Activated CD4-positive, alpha-beta T cell treated with anti-CD3 and anti-CD28 coated beads, Interleukin-2, amount 50 U/mL, for 1 hour (primary cell): ENCODE measurements at places on chromosomes 7 and 10.

DNA sequence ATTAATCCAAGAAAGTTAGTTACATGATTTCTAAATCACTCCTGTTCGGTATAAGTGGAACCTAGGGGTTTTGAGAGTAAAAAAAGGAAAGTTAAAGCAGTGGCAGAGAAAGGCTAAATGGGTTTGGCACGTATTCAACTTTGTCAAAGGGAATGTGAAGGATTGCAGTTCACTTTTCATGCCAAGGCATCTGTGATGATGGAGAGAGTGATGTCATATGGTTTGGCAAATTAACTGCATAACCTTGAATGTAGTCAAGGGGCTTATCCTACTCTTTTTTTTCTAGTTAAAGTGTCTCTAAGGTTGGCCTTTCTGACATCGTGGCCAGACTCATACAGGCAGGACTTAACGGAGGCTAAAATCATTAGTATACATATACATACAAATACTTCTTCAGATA, 277.8 kb downstream of the EXOC4 start:
- no peak for DNase-seq

- no peak for DNase-seq
Observed at GRCh38 chr10:23376229-23376655, 31.6 kb upstream of the C10orf67 start.

DNA sequence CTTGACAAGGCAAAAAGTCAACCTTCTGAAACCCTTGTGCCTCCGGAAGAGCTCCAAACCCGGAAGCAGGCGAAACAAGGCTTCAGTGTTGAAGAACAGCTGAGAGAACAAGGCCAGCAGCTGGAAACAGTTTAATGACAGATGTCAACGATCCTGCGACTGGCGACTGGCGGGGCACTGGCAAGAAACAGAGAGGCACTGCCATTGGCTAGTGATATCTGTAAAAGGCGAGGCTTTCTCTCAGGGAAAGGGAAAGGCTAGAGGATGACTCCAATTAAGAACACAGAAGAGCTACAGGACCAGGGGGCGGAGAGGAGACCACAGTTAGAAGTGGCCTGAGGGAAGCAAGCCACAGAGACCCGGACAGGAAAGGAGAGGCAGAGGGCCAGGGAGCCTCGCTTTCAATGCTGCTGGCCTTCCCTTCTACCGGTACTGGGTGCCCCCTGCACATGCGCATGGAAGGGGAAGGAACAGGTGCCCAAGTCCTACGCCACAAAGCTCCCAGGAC, 19.4 kb downstream of the ITGB1 start:
- no peak for DNase-seq

- DNase-seq: no peak
Observed at GRCh38 chr10:34145715-34146114, 669.4 kb downstream of the PARD3 start.

GRCh38 chr7:126079151-126079550, 1149.5 kb upstream of the POT1 start:
- no peak for DNase-seq

- DNase-seq: no peak
Observed at GRCh38 chr10:13830385-13830784, 243.6 kb downstream of the PRPF18 start.

- no peak for DNase-seq
Observed at GRCh38 chr10:61847087-61847486, 54.4 kb upstream of the ARID5B start.

DNA sequence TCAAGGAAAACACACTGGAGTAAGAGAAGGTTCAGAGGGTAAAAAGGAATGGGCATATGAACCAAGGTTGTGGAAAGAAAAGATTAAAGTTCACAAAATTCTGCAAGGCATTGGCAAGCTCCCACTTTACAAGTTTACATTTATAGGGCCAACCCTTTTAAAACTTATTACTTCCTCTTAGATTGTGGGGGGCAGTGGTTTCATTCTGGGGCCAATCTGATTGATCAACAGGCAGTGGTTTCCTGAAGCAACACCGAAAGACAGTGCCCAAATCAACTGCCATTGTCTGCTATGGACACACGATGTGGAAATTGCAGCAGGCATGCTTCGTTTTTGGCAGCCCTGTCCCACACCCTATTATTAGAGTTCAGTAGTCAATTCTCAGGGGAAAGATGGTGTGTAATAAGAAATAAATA, 154.0 kb downstream of the SGMS1 start:
- DNase-seq: no peak

DNA sequence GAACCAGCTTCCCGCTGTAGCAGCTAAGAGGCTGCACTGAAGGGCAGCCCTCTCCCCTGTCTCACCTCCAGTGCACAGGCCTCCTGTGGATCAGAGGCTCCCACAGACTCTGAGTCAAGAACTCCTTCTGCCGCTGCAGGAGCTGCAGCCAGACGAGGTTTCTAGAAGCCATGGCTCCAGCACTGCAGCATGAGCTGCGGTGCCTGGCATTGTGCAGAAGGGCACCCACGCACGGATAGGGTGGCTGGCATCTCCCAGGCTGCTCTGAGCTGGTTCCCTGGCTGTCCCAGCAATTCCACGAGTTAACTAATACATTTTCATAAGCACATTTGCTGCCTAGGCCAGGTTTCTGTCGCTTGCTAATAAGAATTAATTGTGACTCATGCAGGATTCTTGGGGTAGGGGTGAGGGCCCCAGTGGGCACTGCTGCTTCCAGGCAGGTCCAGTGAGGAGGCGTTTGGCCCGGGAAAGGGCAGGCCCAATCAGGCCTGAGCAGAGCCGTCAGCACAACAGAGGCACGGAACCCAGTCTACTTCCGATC, 594.2 kb downstream of the DNAJB6 start:
- no peak for DNase-seq

GRCh38 chr10:57168611-57169240, 807.7 kb upstream of the ZWINT start:
- DNase-seq: no peak

GRCh38 chr10:7231509-7232414, 179.1 kb downstream of the SFMBT2 start:
- no peak for DNase-seq

DNA sequence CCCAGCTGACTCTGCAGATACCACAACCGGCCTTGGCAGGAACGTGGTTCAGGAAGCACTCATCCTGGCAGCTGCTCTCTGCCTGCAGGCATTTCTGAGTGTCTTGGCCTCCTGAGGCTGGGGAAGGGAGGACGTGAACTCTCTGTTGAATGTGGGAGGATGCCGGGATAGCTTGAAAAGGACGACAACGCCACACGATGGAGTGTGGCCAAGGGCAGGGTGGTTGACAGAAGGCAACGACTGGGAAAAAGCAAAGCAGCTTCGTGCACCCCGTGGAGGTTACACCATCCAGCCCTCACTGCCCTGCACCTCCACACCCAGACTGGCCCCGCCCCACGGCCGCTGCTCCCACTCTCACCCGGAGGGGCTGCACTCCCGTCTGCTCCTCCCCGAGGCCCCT, 466.1 kb upstream of the FOXK1 start:
- DNase-seq: no peak

GRCh38 chr10:62305813-62306212, 37.2 kb upstream of the RTKN2 start:
- DNase-seq: no peak

- no peak for DNase-seq
Observed at GRCh38 chr7:73721377-73721817, 1.9 kb upstream of the STX1A start.

GRCh38 chr7:153401795-153402720, 642.5 kb downstream of the ACTR3B start:
- DNase-seq: no peak

- DNase-seq: no peak
Observed at GRCh38 chr10:14801723-14802122, 27.0 kb upstream of the FAM107B start.

DNA sequence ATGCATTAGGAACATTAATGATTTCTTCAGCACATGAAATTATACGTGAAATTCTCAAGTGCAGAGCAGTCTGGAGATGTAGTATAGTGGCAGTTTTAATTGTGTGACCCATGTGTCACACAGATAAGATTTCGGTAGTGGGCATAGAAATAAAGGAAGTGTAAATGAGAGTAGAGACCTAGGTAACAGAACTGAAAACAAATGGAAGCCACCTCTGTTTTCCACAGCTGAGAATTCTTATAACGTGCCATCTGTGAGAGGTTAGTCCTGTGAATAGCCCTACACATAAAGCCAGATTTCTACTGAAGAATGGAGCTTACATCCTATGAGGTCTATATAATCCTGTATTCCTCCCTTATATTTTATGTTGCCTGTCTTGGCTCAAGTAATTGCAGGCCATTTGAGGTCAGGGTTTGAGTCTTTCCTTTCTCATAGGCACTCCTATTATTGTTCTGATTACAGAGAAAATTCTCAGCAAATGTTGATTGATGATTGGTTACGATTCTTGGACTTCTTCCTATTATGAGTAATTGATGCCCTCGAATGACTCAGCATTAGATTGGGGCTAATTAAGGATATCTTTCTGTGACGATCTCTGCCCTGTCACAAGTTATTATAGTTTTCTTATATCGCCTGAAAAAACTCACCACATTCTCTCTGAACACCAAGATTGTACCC, 258.2 kb downstream of the KIF20B start:
- no peak for DNase-seq

- no peak for DNase-seq
Observed at GRCh38 chr10:36424502-36424901, 700.9 kb upstream of the ANKRD30A start.

- DNase-seq: peak; percentile 89
Observed at GRCh38 chr7:48089046-48090003, at the start of gene UPP1. TSS of gene UPP1 (plus strand) at chr7:48089265. CDS start at chr7:48094784, 5,519 bp downstream.

GRCh38 chr10:52805414-52806285, 33.1 kb upstream of the MBL2 start:
- DNase-seq: no peak

DNA sequence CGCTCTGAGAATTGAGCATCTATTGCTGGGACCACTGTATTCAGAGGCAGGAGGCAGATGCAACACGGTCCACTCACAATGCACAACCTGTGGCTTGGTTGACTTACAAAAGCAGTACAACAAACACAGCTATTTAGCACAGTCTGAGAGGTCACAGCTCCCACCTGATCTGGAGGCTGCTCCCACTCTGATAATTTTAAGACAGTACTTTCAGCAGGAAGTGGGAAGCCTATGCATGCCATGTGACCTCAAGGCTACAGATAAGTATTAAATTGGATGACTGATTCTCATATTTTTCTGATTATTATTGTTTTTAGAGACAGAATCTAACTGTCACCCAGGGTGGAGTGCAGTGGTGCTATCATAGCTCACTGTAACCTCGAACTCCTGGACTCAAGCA, 659.3 kb downstream of the PARD3 start:
- DNase-seq: no peak

DNA sequence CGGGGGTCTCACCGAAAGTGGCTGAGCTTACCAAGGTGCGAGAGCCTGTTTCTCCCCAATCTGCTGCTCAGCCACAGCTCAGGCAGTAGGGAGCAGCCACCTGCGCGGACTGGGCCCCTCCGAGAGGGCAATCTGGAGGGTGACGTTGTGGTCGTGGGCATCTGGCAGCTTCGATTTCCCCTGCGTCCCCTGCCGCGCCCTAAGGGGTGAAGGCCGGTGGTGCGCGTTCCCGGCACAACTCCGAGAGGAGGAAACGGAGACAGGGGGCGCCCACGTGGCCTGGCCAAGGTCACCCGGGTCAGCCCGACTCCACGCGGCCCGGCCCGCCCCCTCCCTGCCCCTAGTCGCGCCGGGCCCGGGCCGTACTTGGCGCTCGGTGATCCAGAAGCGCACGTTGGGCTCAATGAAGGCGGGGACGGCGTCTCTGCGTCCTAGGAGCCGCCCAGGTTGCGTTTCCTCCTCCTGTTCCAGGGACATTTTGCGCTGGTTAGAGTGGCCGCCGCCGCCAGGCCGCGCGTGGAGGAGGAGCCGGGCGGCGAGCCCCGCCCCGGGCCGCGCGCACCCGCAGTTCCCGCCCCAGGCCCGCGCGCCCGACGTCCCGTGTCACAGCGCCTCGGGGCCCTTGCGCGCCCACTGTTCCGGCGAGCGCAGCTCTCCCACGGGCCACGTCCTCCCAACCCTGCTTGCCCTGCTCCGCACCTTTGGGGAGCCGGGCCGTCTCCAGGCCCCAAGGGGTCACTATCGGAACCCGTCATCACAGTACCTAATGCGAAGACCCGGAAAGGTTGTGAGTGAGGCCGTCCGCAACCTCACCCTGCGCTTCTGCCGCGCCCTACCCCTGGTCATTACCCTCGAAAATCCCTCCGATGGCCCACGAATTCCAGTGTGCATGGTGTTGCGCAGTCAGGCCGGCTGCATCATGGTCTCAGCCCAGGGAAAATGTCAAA, at the start of gene SFXN4:
Gene SFXN4 (minus strand): TSS at position 544 of the 947 bp plus-strand sequence. CDS start 67 bp downstream, at position 477.
- peak; percentile 72 for DNase-seq

DNA sequence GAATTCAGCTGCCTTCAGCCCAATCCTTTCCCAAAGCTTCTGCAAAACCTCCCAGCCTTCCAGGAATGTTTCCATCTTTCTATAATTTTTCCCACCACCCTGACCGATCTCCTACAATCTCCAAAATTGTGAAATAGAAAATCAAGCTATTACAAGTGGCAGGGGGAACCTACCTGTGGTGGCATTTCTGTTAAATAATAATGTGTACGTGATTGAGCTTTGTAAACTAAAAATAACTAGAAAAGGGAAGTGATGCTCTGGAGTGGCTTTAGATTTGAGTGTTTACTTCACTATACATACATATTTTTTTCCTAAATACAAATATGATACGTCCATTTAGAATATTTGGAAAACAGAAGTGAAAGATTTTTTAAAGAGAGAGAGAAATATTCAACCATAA, 593.6 kb downstream of the GRM8 start:
- no peak for DNase-seq

DNA sequence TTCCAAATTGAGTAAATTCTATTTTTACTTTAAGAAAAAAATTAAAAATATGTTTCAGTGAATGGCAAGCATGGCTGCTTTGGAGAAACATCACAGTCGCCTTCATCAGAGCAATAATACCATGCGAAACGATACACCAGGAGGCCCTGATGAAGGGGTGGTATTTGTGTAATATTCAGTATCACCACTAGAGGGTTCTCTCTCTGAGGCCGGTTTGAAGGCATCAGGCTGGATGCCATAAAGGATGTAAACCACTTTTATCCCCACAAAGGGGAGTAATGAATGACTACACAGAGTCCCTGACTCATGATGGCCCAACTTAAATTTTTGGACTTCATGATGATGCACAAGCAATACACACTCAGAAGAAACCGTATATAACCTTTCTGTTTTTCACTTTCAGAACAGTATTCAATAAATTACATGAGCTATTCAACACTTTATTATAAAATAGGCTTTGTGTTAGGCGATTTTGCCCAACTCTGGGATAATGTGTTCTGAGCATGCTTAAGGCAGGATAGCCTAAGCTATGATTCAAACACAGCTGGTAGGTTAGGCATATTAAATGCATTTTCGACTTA, 95.5 kb downstream of the PPP1R17 start:
- no peak for DNase-seq

GRCh38 chr10:17649052-17649451, 5.1 kb downstream of the STAM start:
- DNase-seq: no peak

DNA sequence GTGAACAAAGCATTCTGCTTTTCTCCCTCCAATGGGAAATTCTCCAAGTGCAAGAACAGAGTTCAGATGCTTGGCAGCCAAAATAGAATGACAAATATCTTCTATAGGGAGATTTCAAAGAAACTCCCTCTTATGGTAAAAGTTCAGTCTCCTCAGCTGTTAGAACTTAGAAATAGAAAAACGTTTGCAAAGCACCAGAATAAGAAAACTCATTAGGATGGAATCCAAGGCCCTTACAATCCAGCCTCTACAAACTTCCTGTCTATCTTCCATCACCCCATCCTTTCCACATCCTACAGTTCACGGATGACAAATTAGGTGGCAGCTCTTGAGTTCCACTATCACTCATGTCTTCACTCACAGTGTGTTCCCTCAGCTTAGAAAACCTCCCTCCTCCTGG, 25.7 kb downstream of the FAM13C start:
- no peak for DNase-seq

GRCh38 chr10:117071286-117072050, 66.5 kb upstream of the SHTN1 start:
- no peak for DNase-seq
